ENCODE measurements at places on chromosomes 1 and 21.

DNA sequence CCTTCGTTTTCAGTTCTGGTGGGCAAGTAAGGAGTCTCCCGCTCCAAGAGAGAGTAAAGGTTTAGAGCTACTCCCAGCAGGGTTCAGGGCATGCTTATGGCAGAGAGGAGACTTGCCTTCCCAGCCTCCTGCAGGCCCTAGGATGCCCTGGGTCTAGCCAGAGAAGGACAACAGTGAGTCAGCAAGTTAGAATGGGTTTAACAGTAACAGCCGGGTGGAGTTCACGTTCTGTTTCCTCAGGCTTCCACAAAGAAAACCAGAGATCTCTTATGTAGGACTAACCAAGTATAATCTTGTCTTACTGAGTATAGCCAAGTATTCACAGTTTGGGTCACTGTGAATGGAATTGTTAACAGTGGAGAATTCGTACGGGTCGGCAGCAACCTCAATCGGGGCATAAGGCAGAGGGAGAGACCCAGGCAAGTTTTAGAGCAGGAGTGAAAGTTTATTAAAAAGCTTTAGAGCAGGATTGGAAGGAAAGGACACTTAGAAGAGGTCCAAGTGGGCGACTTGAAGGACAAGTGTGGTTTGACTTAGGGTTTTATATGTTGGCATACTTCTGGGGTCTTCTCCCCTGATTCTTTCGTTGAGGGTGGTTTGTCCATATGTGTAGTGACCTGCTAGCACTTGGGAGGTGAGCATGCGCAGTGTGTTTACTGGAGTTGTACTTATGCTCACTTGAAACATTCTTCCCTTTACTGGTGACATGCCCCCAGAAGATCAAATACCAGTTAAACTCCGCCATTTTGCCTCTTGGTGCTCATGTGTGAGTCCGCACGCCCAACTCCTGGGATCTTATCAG lies 4.5 kb downstream of the OVAAL start:
- DNase-seq: no peak

GRCh38 chr1:84721152-84721551 lies 30.9 kb upstream of the SSX2IP start:
- DNase-seq: peak; percentile 41

DNA sequence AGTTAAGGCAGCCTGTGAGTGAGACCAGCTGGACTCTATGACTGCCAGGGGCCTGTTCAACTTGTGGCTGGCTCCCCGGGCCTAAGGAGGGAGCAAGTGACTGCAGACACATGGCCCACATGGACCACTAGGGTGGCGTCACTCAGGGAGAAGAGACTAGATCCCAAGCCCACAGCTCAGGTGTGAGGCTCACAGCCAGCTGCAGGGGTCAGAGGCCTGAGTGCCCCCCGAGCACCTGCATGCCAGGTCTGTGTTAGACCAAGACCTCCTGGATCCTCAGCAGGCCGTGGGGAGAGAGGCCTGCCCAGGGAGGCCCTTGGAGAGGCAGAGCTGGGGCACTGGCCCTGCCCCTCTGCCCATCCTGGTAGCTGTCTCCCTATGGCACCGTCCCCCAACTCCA lies 142.4 kb upstream of the RUNX3 start:
- DNase-seq: no peak

- DNase-seq: no peak
Measured at GRCh38 chr1:216617081-216617875, 106.0 kb downstream of the ESRRG start.

- DNase-seq: no peak
Measured at GRCh38 chr1:183873642-183874041, 68.7 kb downstream of the RGL1 start.

DNA sequence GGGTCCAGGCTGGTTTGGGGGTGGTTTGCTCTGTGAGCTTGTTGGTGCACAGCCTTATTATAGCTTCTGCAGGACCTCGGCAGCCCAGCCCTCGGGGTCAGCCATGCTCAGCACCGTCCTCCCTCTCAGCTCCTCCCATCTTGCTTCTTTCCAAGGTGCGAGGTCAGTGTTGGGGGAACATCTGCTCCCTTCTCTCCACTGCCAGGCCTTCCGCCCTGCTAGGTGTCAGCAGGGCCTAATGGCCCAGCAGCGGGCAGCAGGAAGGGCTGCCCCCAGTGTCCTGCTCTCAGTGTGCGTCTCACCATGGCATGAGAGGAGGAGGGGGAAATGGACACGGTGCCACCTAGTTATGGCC lies 36.5 kb upstream of the LRRC3 start:
- no peak for DNase-seq

DNA sequence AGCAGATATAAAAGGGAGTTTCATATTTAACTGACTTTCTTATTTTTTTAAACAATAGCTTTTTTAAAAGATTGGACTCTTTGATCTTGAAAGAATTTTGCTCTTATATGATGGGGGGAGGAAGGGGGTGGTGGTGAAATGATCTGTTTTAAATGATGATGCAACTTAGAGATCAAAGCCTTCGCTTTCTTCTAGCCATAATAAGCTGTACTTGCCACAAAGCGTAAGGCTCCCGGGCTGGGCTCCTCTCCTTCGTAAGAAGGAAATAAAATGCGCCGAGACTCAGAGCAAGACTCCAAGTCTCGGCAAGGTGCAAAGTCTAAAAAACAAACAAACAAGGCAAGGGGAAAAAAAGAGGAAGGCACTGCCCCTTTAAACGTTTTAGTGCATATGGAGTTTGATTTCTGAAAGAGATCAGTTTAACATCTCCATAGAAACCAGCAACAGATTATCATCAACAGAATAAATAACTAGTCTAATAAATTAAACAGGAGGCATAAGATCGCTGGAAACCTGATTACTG lies 3.3 kb downstream of the CASZ1 start:
- DNase-seq: peak; percentile 78

DNA sequence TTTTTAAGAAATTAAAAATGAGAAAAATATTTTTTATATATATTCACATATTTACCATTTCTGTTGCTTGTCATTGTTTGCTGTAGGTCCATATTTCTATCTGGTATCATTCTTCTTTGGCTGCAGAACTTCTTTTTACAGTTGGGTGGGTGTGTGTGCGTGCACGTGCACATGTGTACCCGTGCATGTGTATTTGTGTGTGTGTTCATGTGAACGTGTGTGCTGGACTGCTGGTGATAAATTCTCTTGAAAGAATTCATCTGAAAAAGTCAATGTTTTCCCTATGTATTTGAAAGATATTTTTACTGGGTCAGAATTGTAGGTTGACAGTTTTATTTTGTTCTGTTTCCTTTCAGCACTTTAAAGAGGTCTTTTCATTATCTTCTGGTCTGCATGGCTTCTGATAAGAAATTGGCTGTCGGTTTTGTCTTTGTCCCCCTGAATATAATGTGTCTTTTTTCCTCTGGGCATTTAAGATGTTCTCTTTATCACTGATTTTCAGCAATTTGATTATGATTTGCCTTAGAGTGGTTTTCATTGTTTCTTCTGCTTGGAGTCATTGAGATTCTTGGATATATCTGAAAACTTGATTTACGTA lies 34.5 kb upstream of the DPH5 start:
- no peak for DNase-seq

DNA sequence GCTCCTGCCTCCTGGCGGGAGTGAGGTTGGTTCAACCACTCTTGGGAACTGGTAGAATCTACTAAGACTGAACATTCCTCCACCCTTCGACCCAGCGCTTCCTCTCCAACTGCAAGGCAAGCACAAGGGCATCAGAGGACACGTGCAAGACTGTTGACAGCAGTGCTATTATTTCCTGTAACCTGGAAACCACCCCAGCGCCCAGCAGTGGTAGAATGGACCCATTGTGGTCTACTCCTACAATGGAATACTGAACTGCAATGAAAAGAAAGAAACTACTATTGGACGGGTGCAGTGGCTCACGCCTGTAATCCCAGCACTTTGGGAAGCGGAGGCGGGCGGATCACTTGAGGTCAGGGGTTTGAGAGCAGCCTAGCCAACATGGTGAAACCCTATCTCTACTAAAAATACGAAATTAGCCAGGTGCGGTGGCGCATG lies 33.0 kb upstream of the TARDBP start:
- peak; percentile 29 for DNase-seq

DNA sequence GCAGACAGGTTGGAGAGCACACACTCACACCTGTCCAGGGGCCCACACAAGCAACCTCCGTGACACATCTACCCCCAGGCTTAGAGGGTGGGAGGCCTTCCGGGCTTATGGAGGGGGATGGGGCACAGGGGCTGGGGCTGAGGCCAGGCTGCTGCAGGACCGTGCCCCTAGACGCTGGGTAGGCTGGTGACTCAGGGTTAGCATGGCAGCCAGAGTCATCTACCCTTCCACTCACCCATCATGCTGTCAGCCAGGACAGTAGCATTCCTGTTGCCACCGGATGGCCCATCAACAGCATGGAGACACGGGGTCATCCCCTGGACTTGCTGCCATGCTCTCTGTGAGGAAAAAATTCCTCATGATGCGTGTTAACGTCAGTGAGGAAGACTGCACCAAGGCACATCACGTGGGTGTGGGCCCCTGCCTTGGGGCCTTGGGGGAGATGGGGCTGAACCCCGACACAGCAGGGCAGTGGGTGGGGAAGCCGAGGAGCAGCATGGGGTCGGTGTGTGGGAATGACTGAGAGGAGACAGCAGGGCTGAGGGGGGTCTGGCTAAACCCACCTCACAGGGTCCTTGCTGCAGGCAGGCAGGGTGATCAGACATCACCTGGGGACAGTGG lies 52.8 kb downstream of the WNT9A start:
- no peak for DNase-seq

GRCh38 chr1:10056599-10056987 lies 23.8 kb downstream of the UBE4B start:
- DNase-seq: no peak

GRCh38 chr21:35020436-35020835 lies 28.7 kb downstream of the RUNX1 start:
- DNase-seq: no peak

- DNase-seq: peak; percentile 78
Measured at GRCh38 chr1:52955129-52955970, 28.3 kb downstream of the SCP2 start.

- peak; percentile 84 for DNase-seq
Measured at GRCh38 chr1:31703431-31704270, at the start of gene COL16A1. TSS of gene COL16A1 (minus strand) at chr1:31704017. CDS start at chr1:31702193, 1,824 bp downstream.

DNA sequence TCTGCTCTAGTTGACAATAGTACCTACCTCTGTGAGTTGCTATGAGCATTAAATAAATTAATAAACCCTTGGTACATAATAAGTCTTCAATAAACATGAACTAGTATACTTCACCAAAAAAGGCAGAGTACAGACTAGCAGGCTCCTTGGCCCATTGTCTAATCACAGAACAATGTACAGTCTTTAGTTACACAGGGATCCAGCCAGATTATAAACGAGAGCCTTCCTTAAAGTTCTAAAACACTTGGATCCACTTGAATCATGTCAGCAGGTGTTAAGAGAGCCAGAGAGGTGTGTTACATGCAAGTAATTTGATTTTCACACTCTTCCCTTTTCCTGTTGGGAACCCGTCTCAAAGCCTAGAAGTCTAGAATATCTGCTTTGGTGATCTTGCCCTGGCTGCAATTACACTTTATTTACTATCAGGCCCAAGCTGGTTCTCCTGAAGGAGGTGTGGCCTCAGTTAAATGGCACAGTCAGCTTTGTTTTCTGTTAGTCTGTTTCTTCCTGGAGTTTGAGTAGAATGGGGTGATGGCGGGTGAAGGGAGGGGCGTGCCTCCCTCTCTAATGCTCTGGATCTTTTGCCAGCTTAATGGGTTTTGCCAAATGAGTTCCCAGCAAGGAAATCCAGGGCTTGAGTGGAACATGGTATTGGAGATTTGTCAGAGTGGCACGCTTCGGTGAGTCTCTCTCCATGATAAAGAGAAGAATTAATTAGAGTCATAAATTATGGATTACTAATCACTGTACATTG lies 570.9 kb upstream of the CAMK1G start:
- DNase-seq: no peak

DNA sequence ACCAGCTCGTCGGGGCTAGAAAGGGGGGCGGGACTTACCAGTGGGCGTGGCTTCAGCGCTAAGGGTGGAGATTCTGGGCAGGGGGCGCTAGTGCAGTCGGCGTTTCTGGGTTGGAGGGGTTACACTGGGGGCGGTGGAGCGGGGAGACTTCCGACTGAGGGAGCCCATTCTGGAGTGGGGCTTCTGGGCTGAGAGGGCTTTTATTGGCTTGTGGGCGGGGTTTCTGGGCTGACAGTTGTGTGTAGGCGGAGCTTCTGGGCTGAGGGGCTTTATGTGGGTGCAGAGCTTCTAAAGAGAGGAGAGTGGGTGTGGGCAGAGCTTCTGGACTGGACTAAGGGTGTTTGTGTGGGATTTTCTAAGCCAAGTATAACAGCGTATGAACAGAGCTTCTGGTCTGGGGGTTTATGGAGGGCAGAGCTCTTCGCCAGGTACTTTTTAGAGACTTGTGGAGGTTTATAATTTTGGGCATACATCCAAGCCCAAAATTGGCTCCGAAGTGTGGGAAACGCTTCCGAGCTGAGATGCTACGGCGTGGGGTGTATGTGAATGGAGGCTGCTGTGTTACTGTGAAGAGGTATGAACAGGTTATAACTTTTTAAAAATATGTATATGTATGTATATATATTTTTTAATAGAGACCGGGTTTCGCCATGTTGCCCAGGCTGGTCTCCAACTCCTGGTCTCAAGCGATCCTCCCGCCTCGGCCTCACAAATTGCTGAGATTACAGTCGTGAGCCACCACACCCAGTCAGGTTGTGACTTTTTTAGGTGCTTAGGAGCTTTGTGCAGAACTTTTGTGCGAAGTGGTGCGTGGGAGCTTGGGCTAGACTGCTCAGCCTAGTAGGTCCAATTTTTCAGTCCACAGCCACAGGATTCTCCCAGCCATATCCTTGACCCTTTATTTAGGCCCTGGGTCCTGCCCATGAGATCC lies 825 bp downstream of the TMEM39B start:
- peak; percentile 98 for DNase-seq

DNA sequence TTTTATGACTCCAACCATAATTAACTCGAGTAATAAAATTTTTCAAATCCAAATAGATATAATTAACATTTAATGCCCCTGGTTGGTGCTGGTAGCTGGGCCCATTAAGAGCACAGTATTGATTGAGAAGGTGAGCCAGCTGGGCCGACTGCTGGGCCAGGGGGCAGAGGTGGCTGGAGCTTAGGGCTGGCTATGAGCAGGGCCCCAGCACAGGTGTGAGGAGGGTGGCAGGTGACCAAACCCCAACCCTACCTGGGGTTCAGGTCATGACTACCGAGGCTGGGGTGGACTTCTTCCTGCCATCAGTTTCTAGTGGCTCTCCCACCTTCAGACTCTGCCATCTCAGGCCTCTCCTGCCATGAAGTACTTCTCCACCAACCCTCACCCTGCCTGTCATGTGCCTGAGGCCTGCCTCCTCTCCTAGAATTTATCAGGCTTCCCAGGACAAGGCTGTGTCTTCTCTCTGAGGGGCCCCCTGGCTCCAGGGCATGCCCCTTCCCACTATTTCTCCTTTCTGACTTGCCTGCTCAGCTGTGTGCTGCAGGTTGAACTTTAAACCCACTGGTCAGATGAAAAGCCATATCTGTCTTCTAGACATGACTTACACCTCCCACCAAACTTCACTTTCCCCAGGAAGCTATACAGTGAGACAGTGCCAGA lies 85.6 kb downstream of the TMEM53 start:
- DNase-seq: no peak

GRCh38 chr1:55288245-55288644 lies 73.1 kb upstream of the USP24 start:
- DNase-seq: no peak

Data from eye (tissue), 1 donor.